ENCODE measurements at places on chromosomes 1 and 21.

- no peak for DNase-seq
Measured at GRCh38 chr21:41932576-41933312, 21.1 kb downstream of the C2CD2 start.

GRCh38 chr1:58802640-58803399 is 19.0 kb upstream of the JUN start:
- DNase-seq, result no peak

- DNase-seq, result no peak
Measured at GRCh38 chr1:110163591-110163990, 13.3 kb downstream of the SLC6A17 start.

DNA sequence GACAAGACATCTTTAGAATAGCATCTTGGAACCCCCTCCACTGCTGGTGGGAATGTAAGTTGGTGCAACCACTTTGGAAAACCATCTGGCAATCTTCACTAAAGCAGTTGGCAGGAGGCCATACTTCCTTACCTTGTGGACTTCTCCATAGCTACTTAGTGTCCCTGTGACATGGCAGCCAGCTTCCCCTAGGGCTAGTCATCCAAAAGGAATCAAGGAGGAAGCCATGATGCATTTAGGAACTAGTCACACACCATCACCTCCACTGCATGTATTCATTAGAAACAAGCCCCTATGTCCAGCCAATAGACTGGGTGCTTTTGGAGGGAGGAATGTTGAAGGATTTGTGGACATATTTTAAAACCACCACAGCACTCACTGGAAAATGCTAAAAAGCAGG is 19.9 kb downstream of the MX2 start:
- DNase-seq, result no peak
